Activated T-helper 17 cell treated with anti-CD3 and anti-CD28 coated beads, Interleukin-2, amount 50 U/mL, for 72 hours (primary cell): ENCODE measurements at places on chromosomes 12 and 14. TPM values are rescaled to one million over a fixed set of nuclear protein-coding genes. Genes with fewer than 3 reads are reported as not detected.

RNASE9 gene
- total RNA-seq = not detected

RTN1 gene
- total RNA-seq = not detected

UBC gene
- total RNA-seq = 955 TPM

DNA sequence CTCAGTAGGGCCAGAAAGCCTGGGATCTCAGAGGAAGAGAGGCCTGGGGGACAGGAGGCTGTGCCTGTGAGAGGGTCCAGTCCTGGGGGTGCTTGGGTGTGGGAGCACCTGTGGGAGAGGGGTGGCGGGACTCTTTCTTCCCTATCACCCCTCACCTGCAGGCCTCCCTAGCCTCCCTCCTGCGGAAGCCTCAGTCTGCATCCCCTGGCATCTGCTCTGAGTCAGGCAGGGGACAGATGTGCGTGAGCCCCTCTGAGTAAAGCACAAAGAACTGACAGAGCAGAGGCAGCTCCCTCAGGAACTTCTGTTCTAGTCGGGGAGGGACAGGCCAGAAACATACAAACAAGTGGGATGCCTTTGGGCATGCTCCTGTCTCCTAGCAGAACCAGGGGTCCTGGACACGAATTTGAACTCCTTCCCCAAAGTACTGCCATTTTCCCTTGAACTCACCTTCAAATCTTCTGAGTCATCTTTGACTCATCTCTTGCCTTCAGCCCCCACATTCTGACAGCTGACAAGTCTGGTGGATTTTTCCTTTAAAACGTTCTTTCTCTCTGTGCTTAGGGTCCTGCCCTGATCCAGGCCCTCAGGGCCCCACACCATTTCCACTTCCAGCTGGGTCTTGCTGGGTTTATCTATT lies 8.5 kb upstream of the HSP90AA1 start:
- ATAC-seq = peak; percentile 67

DNA sequence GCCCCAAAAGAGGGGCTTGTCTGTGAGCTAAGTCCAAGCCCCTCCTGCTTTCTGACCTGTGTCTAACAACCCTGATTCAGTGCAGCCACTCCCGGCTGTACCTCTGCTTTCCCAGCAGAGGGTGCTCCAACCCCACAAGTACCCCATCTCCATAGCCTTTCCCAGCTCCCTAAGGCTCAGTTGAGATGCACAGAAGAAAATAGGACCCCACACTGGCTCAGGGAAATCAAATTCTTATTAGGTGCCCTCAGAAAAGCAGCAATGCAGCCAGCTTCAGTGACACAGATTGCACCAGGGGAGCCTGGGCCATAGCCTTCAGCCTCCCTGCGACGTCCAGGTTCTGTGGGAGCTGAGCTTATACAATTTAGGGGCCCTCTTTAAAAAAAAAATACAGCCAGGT lies 49.9 kb downstream of the LRRC74A start:
- ATAC-seq = peak; percentile 52

DNA sequence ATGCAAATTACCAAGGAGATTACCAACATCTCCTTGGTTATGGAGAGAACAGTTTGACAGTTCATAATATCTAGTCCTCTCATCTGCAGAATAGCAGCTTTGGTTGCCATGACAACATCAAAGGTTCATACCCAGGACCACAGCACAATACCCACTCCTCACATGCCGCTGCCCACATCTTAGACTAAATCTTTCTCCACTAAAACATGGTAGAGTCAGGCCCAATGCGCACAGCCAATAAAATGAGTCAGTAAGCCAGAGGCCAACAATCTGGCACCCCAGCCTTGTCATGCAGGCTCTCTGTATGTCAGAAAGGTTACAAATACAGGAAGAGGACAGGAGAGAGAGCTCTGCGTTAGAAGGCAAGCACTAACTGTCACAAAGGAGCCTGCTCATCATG lies 70.6 kb downstream of the KCNK10 start:
- ATAC-seq = peak; percentile 32

DNA sequence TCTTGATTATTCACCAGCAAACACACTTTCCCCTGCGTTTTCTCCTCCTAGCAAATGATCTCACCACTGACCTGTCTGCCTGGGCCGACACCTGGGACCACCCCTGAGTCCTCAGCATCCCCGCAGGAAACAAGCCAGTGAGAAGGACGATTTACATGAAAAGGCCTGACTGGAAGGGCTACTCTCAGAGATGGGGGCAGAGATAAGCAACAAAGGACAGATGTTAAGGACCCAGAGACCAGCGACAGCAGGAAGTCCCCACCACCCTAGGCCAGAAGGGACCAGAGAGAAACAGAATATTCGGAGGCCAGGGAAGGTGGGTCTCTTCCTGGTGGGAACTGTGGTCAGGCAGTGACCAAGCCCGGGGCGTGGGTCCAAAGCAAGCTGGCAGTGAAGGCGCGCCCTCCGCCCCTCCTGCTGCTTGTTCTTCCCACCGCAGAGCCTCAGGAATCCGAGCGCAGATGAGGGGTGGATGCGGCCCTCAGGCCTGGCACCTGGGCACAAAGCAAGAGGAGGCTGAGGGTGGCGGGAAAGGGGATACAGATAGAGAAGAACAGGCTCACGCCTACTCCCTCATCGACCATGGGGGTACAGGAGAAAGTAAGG lies 55.8 kb downstream of the STX2 start:
- ATAC-seq = no peak

DNA sequence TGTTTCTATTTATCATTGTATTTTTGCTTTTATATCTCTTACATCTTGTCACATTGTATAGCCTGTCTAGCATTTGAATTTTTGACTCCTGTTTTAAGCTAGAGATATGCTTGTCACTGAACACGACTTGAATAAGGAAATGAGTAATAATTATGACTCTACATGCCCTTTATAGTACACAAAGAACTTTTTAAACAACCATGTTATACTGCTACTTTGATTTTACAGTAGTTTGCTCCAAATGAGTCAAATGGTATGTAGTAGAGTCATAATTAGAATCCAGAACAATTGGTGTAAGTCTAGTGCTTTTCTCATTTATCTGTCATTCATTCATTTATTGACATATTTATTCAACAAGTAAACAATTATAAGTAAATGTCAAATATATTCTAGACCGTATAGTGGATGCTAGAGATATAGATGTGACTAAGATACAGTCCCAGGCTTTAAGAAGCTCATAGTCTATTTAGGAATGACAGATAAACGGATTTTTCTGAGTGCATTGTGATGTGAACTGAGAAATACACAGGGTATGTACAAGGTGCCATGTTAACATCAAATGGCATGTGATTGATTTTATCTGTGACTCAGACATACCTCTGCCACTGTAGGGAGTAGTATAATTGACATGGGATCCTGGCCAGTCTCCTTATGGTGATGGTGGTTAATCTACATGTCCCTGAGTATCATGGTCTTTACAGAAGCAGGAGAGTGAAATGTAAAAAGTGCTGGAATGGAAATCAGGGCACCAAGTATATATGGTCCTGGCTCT lies 799.7 kb downstream of the DIO2 start:
- ATAC-seq = no peak
